ENCODE measurements at places on chromosomes 13 and 19.

- DNase-seq = no peak
Measured at GRCh38 chr19:20276011-20276731, 109.2 kb downstream of the ZNF486 start.

DNA sequence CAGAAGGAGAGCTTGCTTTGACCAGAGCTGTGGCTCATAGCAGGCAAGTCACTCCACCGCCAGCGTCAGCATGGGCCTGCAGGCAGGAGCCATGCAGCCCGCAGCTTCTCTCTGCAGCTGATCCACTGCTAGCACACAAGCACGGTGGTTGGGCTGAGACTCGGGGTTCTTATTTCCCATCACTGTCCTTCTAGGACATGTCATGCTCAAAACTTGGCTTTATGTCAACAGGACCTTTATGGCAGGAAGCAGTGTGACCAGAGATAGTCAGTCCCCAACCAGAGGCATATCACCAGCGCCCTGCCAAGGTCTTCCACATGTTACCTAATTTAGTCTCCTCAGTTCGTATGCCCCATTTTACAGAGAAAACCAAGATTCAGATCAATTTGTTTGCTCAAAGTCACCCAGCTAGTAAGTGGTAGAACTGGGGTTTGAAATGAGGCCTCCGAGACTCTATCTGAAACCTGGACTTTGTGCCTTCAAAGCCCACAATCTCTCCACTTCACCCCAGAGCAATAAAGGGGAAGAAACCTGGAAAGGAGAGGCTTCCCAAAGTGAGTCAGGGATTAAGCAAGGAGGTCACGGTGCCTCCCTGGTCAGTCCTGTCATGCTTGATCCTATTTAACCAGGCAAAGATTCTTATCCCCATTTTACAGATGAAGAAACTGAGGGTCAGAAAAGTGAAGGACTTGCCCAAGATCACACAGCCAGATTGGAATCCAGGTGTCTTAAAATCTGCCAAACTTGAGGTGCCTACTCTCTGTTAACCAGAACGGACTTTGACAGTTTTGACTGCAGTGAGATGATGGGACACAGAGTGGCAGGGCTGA is 5.1 kb downstream of the TMEM272 start:
- DNase-seq = no peak

DNA sequence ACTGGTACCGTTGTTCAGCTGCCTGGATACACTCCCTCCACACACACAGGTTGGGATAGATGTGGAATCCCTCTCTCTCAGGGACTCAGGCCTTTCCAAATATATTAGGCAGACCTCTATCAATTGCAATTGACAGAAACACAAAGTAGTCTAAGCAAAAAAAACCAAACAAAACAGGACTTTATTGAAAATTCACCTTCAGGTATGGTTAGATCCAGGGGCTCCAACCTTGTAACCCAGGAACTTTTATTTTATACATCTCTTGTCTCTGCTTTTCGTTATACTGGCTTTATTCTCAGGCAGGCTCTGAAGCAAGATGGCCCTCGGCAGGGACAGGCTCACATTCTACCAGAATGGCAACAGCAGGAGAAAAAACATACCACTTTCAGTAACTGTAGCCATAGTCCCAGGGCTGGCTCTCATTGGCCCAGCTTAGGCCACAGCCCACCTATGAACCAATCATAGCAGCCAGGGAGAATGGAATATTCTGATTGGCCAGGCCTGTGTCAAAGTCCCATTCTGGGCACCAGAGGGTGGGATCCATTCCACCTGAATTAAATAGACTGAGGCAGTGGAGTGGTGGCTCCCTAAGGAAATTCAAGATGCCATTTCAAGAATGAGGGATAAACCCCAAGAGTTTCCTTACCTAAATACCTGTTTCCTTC is 13.1 kb upstream of the CEACAM19 start:
- DNase-seq = no peak

GRCh38 chr13:28474491-28475134 is 20.3 kb downstream of the FLT1 start:
- DNase-seq = no peak

DNA sequence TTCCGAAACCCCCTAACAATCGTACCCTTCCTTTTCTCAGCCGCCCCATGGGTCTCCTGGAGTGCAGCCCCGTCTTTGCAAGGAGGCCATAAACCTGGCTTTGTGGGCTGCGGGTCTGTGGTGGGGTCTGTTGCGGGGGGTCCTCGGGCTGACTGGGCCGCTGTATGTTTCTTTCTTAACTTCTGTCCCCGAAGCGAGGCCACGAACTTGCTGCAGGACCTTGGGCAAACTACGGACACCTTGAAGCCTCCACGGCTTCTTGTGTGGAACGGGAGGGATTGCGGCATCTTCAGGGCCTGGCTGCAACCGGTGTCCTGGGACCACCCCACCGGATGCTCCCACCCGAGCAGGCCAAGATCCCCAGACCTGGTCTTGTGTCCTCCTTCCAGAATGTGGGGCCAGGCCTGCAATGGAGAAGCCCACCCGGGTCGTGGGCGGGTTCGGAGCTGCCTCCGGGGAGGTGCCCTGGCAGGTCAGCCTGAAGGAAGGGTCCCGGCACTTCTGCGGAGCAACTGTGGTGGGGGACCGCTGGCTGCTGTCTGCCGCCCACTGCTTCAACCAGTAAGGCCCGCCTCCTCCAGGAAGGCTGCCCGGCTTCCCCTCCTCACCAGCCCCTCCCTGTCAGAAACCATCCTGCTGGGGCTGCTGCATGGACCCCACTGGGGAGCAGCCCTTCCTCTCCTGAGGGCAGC is 12.0 kb downstream of the TIMM13 start:
- DNase-seq = no peak

DNA sequence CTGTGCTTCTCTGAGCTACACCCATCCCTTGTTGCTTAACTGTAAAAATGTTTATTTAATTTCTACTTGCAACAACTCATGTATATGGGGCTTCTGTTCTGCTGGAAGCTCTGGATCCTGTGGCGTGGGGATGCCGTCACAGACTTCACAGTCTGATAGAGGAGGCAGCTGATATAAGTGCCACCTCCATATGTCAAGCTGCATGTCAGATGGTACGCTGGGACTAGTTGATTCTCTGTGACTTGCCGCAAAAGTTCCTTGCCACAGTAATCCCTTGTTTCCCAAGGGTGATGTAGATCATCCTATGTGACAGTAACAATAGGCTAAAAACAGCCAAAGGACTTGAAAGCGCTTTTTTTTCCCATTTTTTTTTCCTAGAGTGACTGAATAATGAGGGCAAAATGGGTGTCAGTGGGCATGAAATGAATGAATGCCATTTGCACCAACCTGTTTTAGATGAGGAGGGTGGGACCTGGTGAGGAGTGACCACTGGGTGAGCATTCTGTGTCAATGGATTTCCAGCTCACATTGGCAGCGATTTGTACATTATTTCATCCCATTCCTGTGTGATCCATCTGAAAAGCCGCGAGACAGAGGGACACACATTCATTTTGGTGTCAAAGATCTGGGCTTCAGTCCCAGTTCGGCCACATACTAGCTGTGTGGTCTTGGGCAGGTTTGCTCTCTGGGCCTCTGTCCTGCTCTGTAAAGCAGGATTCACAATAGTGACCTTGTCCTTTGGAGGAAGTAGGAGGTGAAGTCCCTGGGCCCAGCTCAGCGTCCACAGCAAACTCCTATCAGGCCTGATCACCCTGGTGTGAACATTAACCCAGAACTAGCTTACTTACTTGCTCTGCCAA is 88.9 kb upstream of the RNF113B start:
- no peak for DNase-seq

DNA sequence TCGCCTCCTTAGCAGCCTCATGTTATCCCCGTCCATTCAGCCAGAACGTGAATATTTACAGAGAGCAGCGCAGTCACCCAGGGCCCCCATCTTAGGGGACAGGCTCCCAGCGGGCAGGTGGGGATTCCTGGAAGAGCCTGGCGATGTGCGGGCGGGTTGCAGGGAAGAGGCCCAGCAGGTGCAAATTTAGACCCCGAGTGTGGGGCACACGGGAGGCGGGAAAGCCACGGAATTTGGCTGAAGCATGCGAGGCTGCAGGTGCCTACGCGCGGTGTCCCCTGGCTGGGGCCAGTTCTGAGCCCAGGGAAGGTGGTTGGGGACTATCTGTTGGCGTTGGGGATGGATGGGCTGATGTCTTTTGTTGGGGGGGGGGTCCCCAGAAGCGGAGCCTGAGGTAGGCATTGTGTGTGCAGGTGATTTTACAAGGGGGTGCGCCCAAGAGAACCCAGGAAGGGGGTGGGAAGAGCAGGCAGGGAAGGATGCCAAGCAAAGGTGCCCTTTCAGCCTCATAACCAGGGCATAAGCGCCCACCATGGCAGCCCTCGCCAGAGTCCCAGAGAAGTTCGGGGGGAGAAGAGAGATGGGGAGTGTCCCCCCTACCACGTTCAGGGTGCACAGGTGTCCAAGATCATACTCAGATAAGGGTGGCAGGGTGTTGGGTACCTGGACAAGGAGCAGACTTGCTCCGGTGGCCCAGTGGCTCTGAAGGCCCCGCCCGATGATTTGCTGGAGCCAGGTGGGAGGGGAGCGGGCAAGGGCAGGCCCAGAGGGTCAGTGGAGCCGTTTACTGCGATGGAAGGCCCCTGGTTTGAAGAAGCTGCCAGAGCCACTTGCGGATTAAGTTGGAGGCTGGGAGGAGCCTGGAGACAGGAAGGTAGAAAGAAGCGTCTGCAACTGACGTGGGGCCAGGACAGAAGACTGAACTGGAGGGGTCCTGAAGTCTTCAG is 1.2 kb downstream of the TPGS1 start:
- DNase-seq = no peak

- no peak for DNase-seq
Measured at GRCh38 chr13:27007166-27007565, 164.4 kb downstream of the USP12 start.

DNA sequence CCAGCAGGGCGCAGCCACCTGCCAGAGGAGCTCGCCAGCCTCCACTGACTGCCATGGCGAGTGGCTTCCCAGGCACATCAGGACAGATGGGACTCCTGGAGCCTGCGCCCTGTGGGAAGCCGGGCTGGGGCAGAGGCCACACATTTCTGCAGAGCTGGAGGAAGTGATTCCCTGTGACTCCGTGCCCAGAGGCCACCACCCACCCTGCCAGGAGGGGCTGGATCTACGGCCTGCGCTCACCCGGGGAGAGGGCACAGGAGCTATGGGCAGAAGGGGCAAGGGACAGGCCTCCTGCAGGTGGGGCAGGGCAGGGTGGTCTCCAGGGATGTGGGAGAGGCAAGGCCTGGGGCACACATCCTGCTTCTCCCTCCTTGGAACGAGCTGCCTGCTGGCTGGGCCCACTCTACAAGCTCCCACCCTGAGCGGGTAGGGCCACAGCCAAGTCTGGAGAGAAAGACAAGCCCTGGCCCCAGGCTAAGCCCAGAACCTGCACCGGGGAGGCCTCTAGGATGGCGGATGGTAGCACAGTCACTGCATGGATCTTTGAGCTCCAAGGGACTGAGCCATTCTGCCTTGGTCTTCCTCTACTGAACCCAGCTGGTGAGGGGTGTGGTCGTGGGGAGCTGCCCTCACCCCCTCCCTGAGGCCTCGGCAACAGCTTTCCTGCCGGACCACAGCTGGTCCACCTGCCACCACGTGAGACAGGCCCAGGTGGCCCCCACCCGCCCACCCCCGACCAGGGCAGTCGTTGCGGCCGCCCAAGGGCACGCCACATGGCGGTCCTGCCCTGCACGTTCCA is 40.6 kb downstream of the CEBPG start:
- DNase-seq = no peak

DNA sequence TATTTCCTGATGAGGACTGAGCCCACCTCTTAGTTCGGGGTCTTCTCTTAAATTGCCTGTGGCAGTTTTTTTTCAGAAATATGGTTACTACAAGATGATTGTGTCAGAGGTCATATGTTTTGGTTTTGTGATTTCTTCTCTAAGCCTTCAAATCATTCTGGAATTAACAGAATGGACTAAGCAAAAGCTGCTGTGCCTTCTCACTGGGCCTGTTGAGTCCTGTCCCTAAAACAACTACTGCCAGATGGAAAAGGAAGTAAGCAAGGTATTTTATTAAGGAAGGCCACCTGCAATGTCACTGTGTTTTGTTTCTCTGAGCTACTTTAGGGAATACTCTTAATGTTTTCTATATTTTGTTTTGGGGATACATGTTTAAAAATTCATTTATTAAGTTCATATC is 470.8 kb downstream of the PCDH20 start:
- DNase-seq = no peak

DNA sequence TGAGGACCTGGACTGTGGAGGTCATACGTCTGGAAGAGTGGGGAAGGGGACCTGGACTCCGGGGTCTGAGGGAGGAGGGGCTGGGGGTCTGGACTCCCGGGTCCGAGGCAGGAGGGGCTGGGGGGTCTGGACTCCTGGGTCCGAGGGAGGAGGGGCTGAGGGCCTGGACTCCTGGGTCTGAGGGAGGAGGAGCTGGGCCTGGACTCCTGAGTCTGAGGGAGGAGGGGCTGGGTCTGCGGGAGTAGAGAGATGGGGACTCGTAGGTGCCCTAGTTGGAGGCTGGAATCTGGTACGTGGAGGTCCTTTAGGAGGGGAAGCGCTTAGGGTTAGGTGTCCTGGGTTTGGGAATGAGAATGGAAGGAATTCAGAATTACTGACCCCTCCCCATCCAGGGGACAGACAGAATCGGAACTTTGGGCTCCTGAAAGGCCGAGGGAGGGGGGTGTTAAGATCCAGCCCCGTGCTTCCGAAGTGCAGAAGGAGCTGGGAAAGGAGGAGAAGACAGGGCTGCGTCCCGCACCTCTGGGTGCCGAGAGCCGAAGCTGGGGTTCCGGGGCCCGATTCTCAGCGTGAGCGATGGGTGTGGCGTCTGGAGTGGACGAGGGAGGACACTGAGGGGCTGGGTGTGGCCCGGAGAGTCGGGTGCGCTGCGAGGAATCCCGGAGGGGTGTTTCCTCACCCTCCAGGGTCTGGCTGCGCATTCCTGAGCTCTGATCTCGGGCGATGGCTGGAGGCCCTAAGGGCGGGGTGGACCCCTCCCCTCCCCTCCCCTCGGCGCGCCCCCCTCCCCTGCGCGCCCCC is 608 bp downstream of the MYADM start:
- DNase-seq = no peak

- DNase-seq = no peak
Measured at GRCh38 chr19:1699998-1700732, 47.8 kb upstream of the TCF3 start.

GRCh38 chr13:46526100-46526735 is 26.8 kb upstream of the LRCH1 start:
- DNase-seq = no peak

- DNase-seq = no peak
Measured at GRCh38 chr13:43822969-43823368, 36.2 kb upstream of the ENOX1 start.

GRCh38 chr13:109874484-109875454 is 88.4 kb upstream of the IRS2 start:
- no peak for DNase-seq
